Renal pelvis (tissue), 12 donors: ENCODE measurements at places on chromosomes 7 and 10. TPM values are rescaled to one million over a fixed set of nuclear protein-coding genes. Genes with fewer than 3 reads are reported as not detected.

HPSE2 gene
- 0.46 TPM for polyA plus RNA-seq

DNAJC12 gene
- polyA plus RNA-seq: 10.1 TPM

C10orf105 gene
- 0.21 TPM for polyA plus RNA-seq

LRIT1 gene
- polyA plus RNA-seq: not detected

FAM13C gene
- 5.8 TPM for polyA plus RNA-seq

SEMA3D gene
- 42.7 TPM for polyA plus RNA-seq

GJD4 gene
- 0.21 TPM for polyA plus RNA-seq

DEPP1 gene
- polyA plus RNA-seq: 8.3 TPM

REPIN1 gene
- 97.8 TPM for polyA plus RNA-seq

GIMAP5 gene
- 4.3 TPM for polyA plus RNA-seq

HYAL4 gene
- polyA plus RNA-seq: 0.19 TPM

ENKUR gene
- 5.6 TPM for polyA plus RNA-seq

NUP205 gene
- polyA plus RNA-seq: 65.8 TPM

NOM1 gene
- polyA plus RNA-seq: 15.4 TPM

RET gene
- 25.2 TPM for polyA plus RNA-seq

HUS1 gene
- 16.3 TPM for polyA plus RNA-seq

HHEX gene
- polyA plus RNA-seq: 8.2 TPM

EN2 gene
- polyA plus RNA-seq: 0.17 TPM

RBP3 gene
- polyA plus RNA-seq: 0.13 TPM

PTPRZ1 gene
- polyA plus RNA-seq: 2.4 TPM

ZNF804B gene
- 0.17 TPM for polyA plus RNA-seq
